ENCODE measurements at places on chromosomes 1 and 21.

DNA sequence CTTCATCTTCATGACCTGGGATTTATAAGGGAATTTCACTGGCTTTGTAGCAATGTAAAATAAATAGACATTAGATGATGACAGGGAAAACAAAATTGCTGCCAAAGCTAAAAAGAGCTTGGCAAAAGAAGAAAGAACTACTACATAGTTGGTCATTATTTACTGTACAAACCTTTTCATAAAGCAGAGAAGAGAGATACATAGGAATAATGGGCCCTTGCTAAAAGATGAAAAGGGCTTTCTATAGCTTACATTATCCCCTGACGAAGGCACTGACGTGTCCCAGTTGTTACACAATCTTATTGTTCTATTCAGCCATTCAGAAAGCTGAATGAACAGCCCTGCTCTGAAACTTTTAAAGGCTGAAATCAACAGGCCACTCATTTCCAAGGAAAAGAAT is 57.1 kb downstream of the ZC3H11B start:
- peak; percentile 73 for DNase-seq

- DNase-seq, result no peak
These were observed 230.4 kb upstream of the TMEM51 start for GRCh38 chr1:14922942-14923726.

- DNase-seq, result peak; percentile 17
These were observed 178.2 kb downstream of the ADGRL2 start for GRCh38 chr1:81978945-81979344.

GRCh38 chr1:160837558-160838205 is 25.0 kb downstream of the CD244 start:
- DNase-seq, result no peak

- peak; percentile 81 for DNase-seq
These were observed 11.4 kb downstream of the DOCK7 start for GRCh38 chr1:62676611-62677356.

- DNase-seq, result no peak
These were observed 61.5 kb downstream of the EIF4G3 start for GRCh38 chr1:21115098-21115760.

DNA sequence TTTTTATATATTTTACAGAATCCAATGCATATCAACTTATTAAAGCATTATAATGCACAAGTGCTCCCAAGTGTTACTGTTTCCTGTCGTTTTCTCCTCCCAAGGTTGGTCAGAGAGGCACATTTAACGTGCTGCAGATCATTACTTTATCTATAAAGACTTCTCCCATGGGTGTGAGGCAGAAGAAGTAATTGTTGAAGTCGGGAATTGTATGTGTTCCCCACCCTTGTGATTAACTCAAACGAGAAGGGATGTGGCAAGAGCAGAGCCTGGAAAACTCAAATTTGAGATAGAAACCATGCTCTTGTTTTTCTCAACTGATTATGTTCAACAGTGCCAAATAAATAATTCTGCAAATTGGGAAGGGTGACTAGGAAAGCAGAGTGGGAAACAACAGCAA is 412.5 kb upstream of the ADAMTS5 start:
- DNase-seq, result no peak

GRCh38 chr1:145855426-145855948 is 3.4 kb downstream of the PIAS3 start:
- no peak for DNase-seq

DNA sequence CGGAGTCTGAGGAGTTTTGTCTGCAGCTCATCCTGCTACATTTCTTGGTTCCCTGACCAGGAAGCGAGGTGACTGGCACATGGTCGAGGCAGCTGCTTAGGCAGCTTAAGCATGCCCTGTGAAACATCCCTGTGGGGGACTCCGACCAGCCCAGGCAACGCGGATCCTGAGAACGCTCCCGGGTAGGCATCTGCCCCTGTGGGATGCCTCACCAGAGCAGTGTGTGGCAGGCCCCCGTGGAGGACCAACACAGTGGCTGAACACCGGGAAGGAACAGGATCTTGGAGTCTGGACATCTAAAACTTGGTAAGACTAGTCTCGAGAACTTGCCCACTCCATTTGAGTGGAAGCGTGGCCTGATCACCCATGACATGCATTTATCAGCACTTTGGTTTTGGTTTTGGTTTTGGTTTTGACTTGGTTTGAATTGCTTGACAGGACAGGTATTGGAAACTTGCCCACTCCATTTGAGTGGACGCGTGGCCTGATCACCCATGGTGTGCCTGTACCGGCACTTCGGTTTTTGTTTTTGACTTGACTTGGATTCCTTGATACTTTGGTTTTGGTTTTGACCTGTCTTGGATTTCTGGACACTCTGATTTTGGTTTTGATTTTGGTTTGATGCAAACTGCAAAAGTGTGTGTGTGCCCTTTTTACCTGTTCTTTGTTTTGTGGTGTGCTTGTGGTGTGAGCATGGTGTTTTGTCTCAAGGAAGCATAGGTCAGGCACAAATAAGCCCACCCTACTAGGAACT is 12.2 kb upstream of the NEK2 start:
- no peak for DNase-seq

- DNase-seq, result no peak
These were observed 6.4 kb upstream of the LDLRAD1 start for GRCh38 chr1:54024358-54024757.

GRCh38 chr1:20847611-20848080 is 60.5 kb upstream of the HP1BP3 start:
- peak; percentile 34 for DNase-seq

Data from adipocyte (in vitro differentiated cells).